ENCODE measurements at places on chromosomes 3 and 15.

DNA sequence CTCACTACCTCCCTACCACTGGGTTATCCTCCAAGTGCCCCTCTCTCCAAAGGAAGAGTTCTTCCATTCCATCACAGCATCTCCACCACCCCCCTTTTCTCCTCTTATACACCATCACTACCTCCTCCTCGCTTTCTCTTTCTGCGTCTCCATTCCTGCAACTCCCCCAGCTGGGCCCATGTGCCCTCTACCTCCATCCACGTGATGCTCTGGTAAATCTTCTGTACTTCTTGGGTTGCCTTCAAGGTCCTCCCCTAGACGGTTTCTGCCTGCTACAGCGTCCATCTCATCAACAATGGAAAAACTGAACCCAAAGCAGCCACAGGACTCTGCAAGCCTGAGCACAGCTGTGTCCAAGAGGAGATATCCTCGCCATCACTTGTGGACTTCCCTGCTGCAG lies 129.5 kb upstream of the SLCO3A1 start:
- no peak for DNase-seq

DNA sequence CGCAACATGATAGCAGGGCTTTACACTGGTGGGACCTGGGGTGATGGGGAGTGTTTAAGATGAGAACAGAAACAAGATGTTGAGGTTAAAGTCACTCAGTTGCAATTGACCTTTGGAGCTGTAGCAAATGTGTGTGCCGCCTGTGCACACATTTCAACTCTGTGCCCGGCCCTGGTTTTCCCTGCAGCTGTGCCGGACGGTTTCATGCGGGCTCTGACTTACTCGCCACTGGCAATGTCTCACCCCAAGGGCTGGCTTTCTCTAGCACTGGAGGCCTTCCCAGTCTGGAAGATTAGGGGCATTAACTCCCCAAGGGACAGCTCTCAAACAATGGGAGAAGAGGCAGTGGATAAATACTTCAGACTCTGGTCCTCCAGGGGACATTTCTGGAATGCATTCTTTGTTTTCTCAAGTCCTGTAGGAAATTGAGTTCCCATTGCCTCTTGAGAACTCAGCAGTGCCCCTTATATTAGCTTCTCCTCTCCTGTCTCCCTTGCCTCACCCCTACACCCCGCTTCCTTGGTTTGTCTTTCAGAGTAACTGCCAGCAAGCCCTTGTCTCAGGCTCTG lies 152.5 kb downstream of the EDEM1 start:
- DNase-seq, result no peak

DNA sequence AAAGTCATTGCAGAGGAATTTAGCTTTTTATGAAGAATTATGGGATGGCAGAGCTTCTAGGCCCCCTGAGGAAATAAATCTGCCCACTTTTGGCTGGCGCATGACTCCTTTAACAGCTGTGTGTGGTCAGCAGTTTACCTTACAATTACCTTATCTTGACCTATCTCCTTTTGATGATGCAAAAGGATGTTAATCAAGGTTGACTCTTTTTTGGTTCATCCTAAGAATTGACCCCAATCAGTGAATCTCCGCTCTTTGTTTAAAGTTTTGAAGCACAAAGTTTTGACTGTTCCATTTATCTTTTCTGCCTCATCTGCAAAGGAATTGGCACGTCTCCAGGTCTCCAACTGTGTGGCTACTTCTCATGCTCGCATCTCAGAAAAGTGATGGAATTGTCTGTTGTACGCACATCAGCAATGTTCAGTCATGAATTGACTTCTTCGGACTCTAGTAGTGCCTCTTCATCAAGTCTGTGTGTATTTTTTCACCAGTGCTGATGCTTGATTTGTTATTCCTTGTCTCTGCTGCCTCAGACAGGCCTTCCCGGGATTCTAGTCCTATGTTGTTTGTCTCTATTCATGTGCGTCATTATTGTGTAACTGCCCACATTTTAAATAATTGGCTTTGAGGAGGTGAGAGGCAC lies 196.2 kb upstream of the CFAP20DC start:
- DNase-seq, result no peak

DNA sequence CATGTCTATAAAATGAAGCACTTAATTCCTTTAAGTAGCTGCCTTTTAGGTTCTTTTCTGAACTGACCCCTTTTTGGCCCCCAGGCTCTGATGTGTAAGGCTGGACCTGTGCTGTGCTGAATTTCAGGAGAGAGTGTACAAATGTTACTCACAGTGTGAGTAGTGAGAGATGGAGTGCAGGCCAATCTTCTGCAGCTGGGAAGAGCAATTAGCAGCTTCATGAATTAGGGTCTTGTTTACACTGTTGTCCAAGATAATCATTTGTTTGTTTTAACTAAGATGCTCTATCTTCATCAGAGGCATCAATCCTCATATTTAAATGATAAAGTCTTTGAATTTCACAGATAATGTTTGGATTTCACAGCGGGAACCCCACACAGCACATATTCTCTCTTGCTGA lies 19.4 kb downstream of the ARPP21 start:
- no peak for DNase-seq

DNA sequence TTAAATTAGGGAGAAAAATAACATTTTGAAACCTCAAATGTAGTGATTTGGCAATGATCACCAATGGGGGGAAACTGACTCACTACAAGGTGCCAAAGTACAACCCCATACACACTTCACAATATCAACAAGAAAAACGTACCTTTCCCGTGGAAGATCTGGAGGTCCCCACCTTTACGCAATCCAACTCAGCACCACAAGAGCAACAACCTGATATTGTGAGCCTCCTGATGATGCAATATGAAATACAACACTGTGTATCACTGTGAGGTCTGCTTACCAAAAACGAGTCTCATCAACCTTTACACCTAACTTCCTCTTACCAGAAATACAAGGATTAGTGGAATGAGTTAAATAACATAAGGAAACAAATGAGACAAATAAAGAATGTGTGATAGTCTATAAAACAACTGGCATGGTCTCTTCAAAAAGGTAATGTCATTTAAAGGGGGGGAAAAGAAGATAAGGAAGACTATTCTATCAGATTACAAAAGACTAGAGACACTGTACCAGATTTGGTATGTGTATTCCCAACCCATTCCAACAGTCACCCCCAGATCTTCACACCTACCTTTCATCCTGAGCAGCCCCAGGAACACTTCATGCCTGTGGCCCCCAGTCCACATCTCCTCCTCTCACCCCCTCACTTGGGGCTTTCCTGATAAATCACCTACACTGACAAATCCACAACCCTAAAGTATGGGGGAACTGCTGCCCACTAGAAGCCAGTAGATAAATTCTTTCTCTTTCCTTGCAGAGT lies 27.7 kb downstream of the DLG1 start:
- no peak for DNase-seq

GRCh38 chr3:127448671-127449070 lies 141.9 kb downstream of the TPRA1 start:
- no peak for DNase-seq

- no peak for DNase-seq
Observed at GRCh38 chr3:164095279-164095678, 983.0 kb downstream of the SI start.

DNA sequence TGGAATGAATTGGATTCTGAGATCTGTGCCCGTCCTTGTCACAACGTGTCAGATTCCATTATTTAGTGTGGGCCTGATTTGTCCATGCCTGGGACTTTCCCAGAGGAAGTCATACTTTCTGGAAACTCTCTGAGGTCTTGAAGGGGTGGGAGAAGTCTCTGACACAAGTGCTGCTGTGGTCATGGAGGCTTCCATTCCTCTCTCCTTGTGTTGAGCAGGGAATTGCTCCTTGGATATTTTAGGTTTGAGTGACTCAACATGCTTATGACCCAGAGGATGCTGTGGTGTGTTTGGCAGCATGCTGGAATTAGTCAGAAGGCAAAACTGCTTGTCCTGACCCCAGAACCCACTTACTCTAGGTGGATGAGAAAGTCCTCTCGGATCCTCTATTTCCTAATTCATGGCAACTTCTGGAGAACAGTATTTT lies 132.1 kb downstream of the LPP start:
- DNase-seq, result no peak

DNA sequence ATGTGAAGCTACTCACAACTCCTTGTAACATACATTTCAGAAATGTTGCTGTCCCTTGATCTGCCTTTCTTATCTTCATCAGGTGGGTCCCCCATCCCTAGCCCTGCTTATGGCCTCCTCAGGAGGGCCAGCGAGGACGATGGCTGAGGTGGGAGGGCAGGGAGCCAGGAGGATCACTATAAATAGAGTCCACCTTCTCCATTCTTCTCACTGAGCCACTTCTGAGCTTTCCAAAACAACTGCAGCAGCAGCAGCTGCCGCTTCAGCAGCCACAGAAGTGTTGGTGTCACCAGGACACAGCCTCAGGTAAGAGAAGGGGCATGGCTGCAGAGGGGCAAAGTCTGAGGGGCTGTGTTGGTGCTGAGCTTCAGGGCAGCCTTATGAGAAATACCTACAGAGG lies 53.5 kb downstream of the ANAPC13 start:
- no peak for DNase-seq

- no peak for DNase-seq
Observed at GRCh38 chr3:20657560-20657959, 471.6 kb upstream of the SGO1 start.

DNA sequence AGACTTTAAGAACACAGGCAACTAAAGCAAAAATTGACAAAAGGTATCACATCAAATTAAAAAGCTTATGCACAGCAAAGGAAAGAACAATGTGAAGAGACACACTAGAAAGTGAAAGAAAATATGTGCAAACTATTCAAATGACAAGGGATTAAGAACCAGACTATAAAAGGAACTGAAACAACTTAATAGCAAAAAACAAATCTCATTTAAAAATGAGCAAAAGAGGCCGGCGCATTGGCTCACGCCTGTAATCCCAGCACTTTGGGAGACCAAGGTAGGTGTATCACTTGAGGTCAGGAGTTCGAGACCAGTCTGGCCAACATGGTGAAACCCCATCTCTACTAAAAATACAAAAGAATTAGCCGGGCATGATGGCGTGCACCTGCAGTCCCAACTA lies 14.4 kb downstream of the NGLY1 start:
- DNase-seq, result no peak

DNA sequence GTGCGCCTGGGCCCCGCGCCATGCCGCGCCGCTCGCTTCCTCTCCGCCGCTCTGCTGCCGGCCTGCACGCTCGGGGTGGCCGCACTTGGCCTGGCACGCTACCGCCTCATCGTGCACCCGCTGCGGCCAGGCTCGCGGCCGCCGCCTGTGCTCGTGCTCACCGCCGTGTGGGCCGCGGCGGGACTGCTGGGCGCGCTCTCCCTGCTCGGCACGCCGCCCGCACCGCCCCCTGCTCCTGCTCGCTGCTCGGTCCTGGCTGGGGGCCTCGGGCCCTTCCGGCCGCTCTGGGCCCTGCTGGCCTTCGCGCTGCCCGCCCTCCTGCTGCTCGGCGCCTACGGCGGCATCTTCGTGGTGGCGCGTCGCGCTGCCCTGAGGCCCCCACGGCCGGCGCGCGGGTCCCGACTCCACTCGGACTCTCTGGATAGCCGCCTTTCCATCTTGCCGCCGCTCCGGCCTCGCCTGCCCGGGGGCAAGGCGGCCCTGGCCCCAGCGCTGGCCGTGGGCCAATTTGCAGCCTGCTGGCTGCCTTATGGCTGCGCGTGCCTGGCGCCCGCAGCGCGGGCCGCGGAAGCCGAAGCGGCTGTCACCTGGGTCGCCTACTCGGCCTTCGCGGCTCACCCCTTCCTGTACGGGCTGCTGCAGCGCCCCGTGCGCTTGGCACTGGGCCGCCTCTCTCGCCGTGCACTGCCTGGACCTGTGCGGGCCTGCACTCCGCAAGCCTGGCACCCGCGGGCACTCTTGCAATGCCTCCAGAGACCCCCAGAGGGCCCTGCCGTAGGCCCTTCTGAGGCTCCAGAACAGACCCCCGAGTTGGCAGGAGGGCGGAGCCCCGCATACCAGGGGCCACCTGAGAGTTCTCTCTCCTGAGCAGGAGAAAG lies 951 bp downstream of the GPR62 start:
- DNase-seq, result no peak

DNA sequence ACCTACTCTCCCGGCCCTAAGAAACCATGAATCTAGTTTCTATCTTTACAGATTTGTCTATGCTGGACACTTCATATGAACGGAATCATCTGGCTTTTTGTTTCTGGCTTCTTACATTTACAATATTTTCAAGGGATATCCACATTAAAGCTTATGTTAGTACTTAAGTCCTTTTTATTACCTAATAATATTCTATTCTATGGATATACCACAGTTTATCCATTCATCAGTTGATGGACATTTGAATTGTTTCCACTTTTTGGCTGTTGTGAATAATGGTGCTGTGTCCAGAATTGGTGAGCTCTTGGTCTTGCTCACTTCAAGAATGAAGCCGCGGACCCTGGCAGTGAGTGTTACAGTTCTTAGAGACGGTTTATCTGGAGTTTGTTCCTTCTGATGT lies 42.6 kb downstream of the ARHGAP31 start:
- DNase-seq, result no peak

DNA sequence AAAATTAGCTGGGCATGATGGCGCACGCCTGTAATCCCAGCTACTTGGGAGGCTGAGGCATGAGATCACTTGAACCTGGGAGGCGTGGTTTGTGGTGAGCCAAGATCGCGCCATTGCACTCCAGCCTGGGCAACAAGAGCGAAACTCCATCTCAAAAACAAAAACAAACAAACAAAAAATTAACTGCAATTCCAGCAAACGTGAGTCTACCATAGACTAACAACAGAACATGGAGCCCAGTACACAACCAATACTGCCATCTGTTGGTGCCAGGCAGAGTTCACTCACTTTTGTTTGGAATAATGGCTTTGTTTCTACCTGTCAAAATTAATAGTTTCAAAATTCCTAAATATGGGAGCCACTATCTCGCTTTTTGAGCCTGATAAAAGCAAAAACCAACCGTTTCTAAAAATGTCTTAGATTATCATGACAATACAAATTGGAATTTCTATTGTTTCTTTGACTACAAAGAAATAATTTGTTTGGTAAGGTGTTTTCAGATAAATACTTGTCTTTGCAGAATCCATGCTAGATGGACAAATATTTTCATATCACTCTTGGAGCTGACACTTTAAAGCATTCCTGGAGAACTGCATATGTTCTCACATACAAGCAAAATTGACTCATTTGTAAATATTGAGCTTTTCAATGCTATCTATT lies 45.0 kb downstream of the GPR176 start:
- peak; percentile 41 for DNase-seq

DNA sequence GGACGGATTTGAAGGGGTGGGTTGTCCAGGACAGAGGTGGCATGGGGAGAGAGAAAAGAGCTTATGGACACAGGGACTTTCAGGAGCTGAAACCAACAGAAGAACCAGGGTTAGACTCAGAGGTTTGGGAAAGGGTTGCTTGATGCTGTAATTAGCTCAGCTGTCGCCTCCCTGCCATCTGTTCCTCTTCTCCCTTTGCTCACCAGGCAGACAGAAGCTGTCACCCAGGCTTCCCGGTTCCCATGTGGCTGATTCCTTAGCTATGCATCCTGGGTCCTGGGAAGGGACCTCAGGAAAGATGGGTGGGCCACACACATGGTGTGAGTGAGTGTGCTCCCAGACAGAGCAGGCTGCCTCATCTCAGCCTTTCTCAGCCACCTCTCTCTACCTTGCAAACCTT lies 14.1 kb downstream of the PTPN23 start:
- no peak for DNase-seq
